ENCODE measurements at places on chromosomes 16 and 17. TPM values are rescaled to one million over a fixed set of nuclear protein-coding genes. Genes with fewer than 3 reads are reported as not detected.

DNA sequence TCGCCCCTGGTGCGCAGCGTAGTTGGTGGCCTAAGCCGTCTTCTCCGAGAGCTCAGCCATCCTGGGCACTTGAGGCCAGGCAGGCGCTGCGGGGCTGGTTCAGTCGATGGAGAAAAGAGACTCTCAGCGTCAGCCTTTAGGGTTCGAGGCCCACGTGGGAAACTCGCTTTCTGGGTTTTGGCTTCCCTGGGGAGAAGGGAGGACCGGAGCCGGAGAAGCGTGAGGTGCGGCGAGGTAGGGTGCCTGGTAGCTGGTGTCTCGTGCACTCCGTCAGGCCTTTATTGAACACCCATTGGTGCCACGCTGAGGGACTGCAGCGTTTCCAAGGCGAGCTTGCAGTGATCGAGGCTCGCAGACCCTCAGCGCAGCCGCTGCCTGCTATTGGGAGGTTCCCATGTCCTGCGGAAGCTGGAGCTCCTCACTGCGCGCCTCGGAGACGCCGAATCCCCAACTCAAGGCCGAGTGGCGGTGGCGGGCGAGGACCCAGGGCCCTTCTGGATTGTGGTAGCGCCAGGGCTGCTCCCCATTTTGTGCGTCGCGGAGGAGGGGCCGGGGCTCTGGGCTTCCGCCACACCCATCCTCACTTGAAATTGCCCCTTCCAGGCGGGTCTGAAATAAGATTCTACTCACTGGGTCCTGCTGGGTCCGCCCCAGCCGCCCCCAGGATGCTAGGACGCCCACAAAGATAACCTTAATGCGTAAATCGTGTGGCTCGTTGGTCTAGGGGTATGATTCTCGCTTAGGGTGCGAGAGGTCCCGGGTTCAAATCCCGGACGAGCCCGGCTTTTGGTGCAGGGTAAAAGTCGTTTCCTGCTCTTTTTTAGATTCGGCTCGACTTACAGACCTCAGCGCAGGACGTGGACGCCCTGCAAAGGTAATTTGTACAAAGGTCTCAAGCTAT, 1.2 kb downstream of the OR1F1 start:
- DNase-seq: no peak

- no peak for DNase-seq
These were observed 1.9 kb downstream of the CCR10 start for GRCh38 chr17:42679492-42680330.

DNA sequence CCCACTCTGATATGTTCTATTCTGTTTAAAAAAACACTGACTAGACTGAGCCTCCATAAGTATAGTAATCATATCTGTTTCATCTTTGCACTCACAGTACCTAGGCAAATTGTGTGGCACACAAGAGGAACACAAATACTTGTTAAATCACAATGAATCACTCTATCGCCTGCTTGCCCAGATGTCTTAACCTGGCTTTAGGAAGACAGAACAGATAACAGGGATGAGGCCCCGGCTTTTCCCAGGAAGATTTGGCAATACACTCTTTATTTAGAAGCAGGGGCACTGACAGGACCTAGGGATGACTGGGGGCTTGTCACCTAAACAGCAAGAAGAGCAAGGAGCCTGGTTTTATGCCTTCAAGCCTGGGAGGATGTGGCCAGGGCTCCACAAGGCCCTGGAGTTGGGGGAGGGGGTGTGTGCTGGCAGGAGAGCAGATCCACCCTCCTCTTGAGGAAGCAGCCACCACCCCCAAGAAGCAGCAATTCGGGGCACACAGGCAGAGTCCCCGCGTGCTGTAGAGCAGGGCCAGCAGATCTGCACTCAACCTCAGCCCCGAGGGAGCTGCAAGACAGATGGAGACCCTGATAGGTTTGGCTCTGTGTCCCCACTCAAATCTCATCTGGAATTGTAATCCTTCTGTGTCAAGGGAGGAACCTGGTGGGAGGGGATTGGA, 41.0 kb upstream of the KSR1 start:
- DNase-seq: no peak

GRCh38 chr17:54937426-54937825, 31.0 kb downstream of the COX11 start:
- DNase-seq: no peak

Gene CD300LB
- not detected for total RNA-seq

Gene ACSM3
- not detected for total RNA-seq

DNA sequence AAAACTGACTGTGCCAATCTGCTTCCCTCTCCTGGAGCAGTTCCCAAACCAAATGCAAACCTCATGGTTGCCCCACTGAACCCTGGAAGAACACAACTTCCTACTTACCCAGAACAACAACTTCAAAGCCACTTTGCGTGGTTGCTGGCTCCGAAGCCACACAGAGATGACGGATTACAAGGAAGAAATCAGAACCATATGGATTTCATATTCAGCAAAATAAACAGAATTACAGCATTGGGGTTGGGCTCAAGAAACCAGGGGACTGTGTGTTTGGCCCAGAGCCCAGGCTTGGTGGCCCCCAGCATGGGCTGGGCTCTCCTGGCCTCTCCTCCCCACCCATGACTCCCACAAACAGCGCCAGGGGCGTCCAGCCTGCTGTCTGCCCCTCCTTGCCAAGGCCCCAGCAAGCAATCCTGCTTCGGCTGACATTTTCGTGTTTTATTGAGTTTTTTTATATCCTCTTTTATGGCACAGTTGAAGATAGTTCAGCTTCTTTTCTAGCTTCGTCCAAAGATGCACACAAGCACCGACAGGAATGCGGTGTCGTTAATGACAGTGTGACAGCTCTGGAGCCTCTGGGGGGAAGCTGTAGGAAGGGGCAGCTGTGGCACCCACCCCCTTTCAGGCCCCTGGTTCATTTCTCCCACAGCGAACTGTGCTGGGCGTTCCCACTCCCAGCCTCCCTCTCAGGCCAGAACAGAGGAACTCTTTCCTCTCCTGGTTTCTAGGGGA, 137.1 kb downstream of the GAS7 start:
- no peak for DNase-seq

GRCh38 chr16:21994856-21995465, 6.0 kb downstream of the PDZD9 start:
- DNase-seq: no peak

DNA sequence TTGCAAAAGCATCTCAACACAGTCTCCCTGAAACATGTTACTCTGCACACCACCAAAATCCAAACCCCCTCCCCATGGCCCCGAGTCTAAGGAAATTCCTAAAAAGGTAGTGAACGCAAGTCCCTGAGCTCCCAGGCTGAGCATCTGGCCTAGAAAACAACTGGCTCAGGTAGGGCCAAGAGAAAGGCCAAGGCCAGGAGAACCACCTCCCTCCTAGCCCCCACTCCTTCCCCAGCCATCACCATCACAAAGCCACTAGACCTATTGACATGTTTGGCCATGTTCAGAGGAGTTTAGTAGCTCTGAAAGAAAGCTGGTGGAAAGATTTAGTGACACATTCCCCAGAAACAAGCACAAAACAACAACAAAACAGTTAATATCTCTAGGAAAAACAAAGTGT, 220.0 kb upstream of the PSMD7 start:
- no peak for DNase-seq

Data from ascending aorta (tissue), 2 donors.